ENCODE measurements at places on chromosomes 6 and 20.
A peak's percentile ranks its signal among the peaks of the same experiment; 100 is the strongest.

- DNase-seq: peak; percentile 74
These were observed 14.0 kb downstream of the UST start for GRCh38 chr6:148760568-148761526.

- DNase-seq: no peak
These were observed 39.3 kb downstream of the GSTA2 start for GRCh38 chr6:52724042-52724405.

- no peak for DNase-seq
These were observed 29.1 kb upstream of the RGS17 start for GRCh38 chr6:153160221-153160620.

- DNase-seq: no peak
These were observed 40.6 kb downstream of the MTFR2 start for GRCh38 chr6:136209496-136209895.

DNA sequence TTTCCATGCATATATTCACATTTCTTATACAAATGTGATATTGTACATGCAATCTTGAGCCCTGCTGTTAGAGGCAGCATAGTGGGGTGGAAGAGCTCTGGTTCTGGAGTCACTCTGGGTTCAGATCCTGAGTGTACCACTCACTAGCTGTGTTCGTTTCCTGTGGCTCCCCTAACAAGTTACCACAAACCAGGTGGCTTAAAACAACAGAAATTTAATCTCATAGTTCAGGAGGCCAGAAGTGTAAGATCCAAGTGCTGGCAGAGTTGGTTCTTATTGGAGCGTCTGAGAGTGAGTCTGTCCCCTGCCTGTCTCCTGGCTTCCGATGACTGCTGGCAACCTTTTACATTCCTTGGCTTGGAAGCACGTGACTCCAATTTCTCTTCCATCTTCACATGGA lies 115.6 kb downstream of the MAP3K7 start:
- DNase-seq: peak; percentile 61

- DNase-seq: no peak
These were observed 102.4 kb downstream of the AHI1 start for GRCh38 chr6:135395136-135395535.

- DNase-seq: no peak
These were observed 8.1 kb upstream of the HSPA12B start for GRCh38 chr20:3724356-3724755.

- no peak for DNase-seq
These were observed 29.1 kb downstream of the SLC13A3 start for GRCh38 chr20:46622165-46622564.

DNA sequence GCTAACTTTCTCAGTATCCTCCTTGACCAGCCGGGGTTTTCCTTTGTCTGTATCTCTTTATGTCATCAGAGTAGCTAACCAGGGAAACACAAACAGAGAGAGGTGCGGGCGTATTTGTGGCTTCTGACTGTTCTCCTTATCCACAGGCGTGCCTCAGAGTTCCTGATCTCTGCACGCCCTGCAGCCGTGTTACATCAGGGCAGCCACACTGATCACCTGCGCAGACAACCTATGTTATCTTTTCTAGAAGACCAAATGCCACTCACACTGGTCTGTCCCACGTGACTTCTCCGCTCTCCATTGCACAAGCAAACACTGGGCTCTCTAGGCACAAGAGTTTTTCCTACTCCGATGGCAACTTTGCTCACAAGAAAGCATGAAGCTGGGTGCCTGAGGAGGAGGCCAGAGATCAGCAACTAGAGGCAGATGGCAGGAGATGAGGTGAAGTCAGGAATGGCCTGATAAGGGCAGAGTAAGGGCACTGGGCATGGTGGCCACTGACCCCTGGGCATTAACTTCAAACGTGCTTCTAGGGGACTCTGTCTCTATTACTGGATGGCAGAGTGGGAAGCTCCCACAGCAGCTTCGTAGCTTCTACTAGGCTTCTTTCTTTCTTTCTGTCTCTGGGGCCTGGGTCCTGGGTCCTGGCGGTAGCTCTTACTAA lies 4.5 kb downstream of the PDE10A start:
- DNase-seq: no peak

GRCh38 chr6:156585859-156586258 lies 191.3 kb upstream of the ARID1B start:
- DNase-seq: no peak

DNA sequence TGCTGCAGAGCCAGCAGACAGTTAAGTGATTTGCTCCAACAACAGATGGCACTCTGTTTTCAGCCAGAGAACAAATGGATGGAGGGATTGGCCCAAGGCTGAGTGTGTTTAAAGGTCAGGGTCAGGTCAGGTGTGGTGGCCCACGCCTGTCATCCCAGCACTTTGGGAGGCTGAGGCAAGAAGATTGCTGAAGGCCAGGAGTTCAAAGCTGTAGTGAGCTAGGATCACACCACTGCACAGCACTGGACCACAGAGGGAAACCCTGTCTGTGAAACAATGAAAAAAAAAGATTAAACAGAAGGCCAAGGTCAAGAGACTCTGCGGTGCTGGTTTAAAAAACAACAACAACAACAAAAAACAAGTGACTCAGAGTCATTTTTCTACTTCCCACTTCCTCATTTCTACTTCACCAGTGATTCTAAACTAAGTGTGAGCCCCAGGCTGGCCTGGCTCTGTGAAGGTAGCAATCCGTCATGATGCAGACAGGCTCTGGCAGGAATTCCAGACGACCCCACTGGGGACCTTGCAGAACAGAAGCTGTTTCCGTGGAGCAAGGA lies 42.5 kb upstream of the ARMC2 start:
- no peak for DNase-seq

- no peak for DNase-seq
These were observed 388.2 kb downstream of the SYNE1 start for GRCh38 chr6:152248980-152249379.

DNA sequence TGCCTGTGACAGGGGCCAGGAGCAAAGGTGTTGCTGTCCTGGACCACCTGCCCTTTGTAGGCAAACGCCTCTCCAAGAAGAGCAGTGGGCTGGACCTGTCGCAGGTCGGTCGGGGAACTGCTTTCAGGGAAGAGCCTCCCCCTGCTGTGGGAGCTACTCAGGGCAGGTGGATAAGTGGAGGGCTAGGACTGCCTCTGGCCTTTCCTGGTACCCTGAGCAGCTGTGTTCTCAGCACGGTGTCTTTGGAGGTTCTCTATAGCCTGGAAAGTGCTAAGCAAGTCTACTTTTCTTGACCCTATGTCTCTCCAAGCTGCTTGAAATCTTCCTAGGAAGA lies 35.0 kb downstream of the BPIFB1 start:
- DNase-seq: no peak

GRCh38 chr6:53043581-53043980 lies 21.6 kb upstream of the FBXO9 start:
- DNase-seq: no peak

DNA sequence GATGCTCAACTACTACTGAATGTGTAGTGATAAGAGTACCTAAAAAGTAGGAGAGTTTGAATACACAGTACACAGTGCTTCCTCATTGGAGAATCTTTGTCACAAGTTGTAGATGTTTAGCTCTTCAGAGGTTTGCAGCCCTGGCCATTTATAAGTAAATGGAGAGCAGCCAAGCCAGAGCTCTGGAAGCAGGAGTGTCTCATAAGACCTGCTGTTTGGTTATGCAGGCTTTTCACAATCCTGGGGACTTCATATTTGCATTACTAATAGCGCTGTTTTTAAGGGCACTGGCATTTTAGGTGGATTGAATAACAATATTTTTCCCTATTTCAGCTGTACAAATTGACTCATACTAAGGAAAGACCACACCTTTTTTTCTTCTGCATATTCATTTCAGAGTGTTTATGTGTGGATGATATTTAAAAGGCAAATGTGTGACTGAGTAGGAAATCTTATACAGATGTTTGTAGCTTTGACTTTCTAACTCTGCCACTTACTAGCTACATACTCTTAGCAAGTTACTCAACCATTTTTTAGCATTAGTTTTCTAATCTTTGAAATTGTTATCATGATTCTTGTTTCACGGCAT lies 730.5 kb upstream of the MAP3K7 start:
- no peak for DNase-seq

GRCh38 chr6:101818051-101818450 lies 424.5 kb downstream of the GRIK2 start:
- DNase-seq: no peak

- no peak for DNase-seq
These were observed 49.7 kb downstream of the JPH2 start for GRCh38 chr20:44137266-44137801.

DNA sequence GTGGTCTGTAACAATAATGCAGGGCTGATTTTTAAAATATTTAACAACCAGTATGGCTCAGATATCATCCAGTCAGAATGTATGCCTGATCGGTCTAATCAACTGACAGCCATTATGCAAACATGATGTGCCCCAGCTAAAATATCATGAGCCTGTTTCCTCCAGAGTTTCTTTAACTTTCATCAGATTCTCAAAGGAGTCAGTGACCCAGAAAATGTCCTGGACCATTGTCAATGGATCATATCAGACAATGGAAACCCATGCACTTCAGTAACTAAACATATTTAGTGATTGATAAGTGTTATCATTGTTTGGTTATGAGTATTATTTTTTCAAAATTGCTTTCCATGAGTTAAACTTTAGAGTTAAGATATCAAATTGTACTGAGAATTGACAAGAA lies 173.5 kb downstream of the LMBRD1 start:
- no peak for DNase-seq

- DNase-seq: peak; percentile 80
These were observed 929 bp downstream of the CDH22 start for GRCh38 chr20:46307139-46307998.
